ENCODE measurements at places on chromosomes 6 and 20. TPM values are rescaled to one million over a fixed set of nuclear protein-coding genes. Genes with fewer than 3 reads are reported as not detected.

The ZC2HC1B gene
- total RNA-seq: not detected

The HLA-DQA2 gene
- not detected for total RNA-seq

The BPIFB1 gene
- total RNA-seq: not detected

The EPHA7 gene
- total RNA-seq: 0.65 TPM

The JPH2 gene
- not detected for total RNA-seq

The RGS17 gene
- 4.0 TPM for total RNA-seq

The LY6G5C gene
- not detected for total RNA-seq

The PLCB1 gene
- 8.9 TPM for total RNA-seq

The SLC22A16 gene
- 1.9 TPM for total RNA-seq

The PRL gene
- total RNA-seq: not detected

The OPRM1 gene
- total RNA-seq: not detected

The FAM83C gene
- not detected for total RNA-seq

All from cardiac atrium fibroblast (primary cell).